ENCODE measurements at places on chromosomes 16 and 17. TPM values are rescaled to one million over a fixed set of nuclear protein-coding genes. Genes with fewer than 3 reads are reported as not detected.

DNA sequence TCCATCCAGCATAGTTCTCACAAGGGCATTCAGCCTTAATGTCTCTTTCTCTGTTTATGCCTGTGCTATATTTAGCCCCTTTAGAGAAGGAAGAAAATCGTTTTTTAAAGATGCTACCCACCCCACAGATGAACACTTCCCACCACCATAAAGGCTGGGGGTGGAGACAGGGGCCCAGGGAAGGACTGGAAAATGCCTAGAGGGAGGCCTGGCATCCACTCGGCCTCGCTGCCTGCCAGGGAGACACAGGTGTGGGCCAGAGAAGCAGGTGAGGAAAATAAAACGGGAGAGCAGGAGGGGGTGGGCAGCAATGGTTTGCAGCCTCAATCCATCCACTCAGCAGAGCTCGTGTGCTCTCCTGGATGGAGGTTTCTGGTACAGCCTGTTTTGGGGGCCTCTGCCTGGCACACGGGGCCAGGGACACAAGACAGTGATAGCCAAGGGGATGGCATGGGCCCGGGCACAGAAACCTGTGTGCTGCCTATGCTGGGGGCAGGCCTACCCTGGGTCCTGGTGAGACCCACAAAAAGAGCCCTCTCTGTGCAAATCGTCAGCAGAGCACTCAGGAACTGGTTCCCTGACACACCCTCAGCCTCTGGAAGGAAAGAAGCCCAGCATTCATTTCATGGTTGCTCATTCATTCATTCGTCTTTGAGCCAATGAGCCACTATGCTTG is 121.4 kb downstream of the C16orf78 start:
- DNase-seq = no peak

- DNase-seq = no peak
Observed at GRCh38 chr16:27084307-27085028, 17.7 kb downstream of the C16orf82 start.

GRCh38 chr16:66970775-66971720 is 10.0 kb downstream of the CES3 start:
- DNase-seq = no peak

GRCh38 chr17:73357318-73357717 is 45.5 kb upstream of the CDC42EP4 start:
- no peak for DNase-seq

DNA sequence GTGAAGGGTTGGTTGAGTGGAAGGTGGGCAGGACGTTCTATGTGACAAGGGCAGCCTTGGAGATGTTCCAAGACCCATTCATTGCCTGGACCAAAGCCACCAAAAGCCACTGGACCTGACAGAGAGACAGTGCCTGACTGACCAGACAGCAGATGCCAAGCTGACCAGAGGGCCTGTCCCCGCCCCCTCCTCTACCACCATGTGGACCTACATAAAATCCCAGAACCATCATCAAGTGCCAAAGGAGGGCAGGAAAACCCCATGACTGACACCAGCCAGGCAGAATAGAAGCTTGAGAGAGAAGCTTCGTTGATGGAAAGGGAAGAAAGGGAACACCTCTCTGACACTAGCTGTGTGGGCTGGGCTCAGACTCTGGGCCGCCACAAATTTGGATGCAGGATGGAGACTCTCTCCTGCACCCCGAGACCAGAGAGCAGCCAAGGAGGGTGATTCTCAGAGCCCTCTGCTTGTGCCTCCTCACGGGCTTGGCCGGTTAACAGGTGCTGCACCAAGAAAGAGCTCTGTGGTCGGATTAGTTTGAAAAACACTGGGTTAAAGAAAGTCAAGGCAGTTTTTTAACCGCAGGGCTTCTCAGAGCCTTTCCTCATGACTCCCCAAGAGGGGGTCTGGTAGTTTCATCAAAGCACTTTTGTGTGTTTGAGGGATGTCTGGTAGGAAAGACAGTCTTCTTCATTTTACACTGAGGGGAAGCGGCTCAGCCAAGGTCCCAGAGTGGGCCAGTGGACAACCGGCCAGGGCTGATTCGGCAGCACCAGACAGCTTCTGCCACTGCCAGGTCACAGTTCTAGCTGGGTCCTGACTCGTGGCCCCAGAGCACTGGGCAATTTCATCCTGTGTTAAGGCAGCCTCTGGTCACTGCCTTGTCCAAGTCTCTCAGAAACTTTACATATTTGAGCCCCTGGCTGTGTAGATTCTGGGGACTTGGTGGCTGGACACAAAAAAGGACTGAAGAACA is 1.7 kb downstream of the TNFRSF13B start:
- no peak for DNase-seq

DNA sequence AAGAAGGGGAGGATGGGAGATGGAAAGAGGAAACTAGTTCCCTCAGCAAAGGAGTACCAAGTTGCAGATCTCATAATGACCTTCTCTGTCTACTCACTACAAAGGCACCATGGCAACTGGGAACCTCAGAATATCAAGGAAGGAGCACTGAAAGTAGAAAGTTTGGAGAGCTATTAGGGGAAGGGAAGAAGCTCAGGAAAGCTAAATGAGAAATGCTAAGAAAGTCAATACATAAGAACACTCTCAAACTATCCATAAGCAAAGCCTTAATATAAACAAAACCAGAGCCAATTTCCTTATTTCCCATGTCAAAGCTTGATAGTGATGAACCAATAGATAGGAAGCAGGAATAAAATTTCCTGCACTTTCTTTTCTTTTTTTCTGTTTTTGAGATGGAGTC is 57.9 kb upstream of the C17orf78 start:
- DNase-seq = no peak

GRCh38 chr17:75551266-75551665 is 25.8 kb downstream of the LLGL2 start:
- no peak for DNase-seq

GRCh38 chr16:66511602-66512271 is 38.2 kb downstream of the TK2 start:
- DNase-seq = no peak

DNA sequence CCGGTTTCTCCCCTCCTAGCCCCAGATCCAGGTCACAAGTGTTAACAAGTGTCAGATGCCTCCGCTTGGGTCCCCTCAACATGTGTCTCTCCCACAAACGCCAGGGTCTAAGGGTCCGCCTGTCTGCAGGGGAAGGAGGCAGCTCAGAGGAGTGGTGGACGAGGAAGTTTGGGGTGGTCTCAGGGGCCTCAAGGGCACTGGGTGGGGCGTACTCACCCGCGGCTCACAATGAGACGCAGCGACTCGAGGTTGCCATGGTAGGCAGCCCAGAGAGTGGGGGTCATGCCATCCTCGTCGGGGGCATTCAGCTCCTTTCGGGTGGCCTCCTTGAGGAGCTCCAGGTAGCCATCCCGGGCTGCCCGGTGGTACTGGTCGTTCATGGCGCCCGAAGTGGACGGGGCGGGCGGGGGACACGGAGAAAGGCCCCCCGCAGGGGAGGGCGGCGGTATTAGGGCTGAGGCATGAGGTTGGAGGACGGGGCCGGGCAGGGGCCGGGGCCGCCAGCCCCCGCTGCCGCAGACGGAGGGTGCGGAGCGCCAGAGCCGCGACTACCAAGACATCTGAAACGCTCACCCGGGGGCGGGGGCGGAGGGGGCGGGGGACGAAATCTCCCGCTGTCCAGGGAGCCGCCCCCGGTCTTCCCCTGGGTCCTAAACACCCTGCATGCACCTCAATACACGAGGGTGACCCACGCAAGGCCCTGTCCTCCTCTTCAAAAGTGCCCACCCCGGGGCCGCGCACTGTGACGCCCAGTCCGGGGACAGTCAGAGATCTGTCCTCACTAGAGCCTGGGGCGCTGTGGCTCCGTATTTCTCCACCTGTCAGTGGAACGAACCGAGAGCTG is at the start of gene USH1G:
USH1G (minus strand) TSS at position 562 of the 844 bp plus-strand sequence; CDS start at position 380, 182 bp downstream.
- DNase-seq = peak; percentile 24

DNA sequence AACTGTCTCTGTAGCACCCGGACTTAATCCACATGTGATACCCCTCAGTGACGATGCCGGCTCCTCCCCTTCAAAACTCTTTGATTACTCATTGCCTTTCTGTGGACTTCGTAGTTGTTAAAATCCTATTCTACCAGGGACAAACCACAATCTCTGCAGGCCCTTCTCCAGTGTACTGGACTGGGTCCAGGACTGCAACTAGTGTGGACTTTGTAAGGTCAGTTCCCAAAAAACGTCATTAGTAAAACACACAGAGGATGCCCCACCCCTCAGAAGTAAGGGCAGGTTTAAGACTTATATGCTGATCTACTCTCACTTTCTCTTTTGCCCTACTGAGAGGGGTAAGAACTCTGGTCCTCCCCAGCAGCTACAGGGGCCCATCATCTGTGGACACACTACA is 10.5 kb upstream of the NUDT7 start:
- no peak for DNase-seq

DNA sequence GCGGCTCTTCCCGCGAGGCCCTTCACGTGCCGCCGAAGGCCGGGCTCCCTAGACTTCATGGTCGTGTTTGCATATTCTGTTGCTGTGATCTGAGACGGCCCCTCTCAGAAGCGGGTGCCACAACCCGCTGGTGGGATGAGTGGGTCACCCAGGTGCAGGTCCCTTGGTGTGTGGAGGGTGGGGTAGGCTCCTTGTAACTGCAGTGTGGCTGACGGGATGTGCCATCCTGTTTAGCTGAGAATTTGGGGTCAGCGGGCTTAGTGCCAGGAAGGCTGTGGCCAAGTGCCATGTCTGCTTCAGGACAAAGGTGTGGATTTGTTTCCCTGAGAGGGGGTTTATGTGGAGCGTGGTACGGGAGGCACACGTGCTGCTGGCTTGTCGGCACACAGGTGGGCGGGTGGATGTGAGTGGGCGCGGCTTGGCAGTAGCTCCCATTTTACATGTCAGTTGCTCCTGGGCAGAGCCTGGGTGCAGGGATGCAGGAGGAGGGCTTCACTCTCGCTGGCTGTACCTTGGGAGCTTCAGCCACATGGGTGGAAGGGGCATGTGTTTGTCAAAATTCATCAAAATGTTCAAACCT is 9.2 kb upstream of the WFIKKN1 start:
- no peak for DNase-seq

- no peak for DNase-seq
Observed at GRCh38 chr17:20141198-20141972, 132.2 kb downstream of the SPECC1 start.

- DNase-seq = no peak
Observed at GRCh38 chr17:72962106-72962505, 130.4 kb downstream of the SLC39A11 start.

GRCh38 chr17:58309918-58310259 is 18.7 kb downstream of the TSPOAP1 start:
- DNase-seq = no peak

DNA sequence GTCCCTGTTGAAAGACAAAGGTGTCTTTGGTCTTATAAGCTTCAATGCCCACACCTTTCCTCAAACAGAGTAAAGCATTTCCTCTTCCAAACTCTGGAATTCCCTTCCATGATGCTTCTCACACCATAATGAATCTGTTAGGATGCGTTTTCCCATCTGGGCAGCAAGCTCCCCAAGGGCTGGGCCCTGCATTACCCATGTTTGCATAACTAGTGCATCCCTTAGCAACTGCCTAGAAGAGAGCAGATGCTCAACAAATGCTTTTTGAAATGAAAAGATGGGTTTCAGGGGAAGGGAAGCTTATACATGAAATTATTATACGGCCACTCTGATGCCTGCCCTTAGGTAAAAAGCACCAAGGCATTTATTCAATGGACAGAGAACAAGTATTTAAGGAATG is 124.5 kb upstream of the CCL2 start:
- no peak for DNase-seq

DNA sequence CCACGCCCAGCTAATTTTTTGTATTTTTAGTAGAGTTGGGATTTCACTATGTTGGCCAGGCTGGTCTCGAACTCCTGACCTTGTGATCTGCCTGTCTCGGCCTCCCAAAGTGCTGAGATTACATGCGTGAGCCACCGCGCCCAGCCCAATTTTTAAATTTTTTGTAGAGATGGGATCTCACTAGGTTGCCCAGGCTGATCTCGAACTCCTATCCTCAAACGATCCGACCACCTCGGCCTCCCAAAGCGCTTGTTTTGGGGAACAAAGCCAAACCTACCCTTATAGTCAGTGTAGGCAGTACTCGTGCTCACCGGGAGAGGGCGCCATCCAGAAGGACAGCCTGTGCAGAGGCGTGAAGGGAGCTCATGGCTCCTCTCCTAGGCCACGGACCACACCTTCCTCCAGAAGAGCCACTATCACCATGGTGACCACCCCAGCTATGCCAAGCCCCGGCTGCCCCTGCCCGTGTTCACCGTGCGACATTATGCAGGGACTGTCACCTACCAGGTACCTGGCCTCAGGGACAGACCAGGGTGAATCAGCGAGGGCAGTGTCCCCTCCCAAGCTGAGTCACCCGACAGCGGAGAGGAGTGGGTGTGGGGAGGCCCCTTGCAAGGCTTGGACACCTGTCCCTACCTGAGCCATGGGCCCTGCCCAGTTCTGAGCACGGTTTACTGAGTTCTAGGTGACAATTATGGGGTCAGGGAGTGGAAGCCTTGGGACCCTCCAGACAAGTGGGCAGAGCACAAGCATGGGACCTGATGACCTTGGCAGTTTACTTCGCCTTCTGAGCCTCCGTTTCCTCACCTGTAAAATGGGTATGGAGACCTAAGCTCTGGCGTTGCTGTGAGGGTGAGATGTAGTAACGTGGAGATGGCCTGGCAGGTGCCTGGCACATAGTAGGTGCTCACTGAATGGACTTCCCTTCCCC is 13.7 kb downstream of the MYO15B start:
- DNase-seq = peak; percentile 90

DNA sequence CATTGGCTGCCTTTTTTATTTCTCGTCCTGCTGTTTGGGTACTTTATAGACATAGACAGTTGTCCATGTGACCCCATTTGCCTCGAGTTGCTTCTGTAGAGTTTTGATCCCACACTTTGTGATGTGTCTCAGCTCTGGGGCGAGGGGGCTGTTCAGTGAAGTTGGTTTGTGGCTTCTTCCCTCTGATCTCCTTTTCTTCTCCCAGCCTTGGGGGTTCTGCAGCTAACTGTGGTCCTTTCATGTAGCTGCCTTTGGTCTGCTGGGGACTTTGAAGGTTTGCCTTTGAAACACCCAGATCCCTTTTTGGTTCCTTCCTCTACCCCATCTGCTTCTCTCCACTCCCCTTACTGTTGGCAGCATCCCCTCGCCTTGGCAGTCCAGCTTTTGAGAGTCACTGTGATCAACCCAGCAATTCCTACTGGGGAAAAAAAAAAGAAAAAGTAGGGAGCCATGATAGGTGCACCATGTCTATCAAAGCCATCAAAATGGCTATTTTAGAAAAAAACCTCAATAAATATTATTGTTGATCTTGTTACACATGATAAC is 728.8 kb upstream of the RBFOX1 start:
- DNase-seq = no peak

- DNase-seq = peak; percentile 48
Observed at GRCh38 chr17:32484041-32484461, 2.7 kb upstream of the CDK5R1 start.

Gene EIF3CL
- total RNA-seq = 148 TPM

Gene CCL3
- not detected for total RNA-seq

Gene PRRT2
- 0.87 TPM for total RNA-seq
